B cell (primary cell): ENCODE measurements at places on chromosomes 1 and 21. TPM values are rescaled to one million over a fixed set of nuclear protein-coding genes. Genes with fewer than 3 reads are reported as not detected.
A peak's percentile ranks its signal among the peaks of the same experiment; 100 is the strongest.

GRCh38 chr1:3368711-3369445 lies 85.6 kb upstream of the ARHGEF16 start:
- no peaks in the 10 kb centered on the region for H3K36me3 ChIP-seq
- no peaks in the 10 kb centered on the region for H3K27me3 ChIP-seq
- H3K4me3 ChIP-seq, result no peak overlapping the region
- H3K27ac ChIP-seq, result no peak overlapping the region
- DNase-seq, result no peak

DNA sequence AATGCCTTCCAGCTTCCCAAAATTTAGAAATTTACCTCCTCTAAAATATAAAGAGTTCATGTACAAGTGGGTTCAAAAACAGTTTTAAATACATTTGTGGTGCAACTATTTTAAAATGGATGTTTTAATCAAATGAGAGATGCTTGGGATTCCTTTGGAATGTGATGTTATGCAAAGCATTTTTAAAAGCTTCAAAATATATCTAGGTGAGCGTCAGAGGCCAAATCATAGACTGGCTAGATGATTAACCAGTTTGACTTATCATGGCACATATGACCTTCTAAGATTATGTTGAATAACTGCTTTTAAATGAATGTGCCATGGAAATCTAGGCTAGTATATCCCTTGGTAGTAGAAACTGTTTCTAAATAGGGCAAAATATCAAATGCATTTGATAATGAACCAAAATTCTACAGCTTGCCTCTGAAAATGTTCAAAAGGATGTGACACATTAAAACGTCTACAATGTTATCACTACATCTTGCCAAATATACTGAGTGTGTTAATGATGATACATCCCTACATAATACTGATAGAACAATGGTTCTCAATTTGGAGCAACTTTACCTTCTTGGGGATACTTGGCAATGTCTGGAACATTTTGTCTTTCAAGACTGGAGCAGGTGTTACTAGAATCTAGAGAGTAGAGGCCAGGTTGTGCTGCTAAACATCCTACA lies 650.9 kb upstream of the ADGRL2 start:
- H3K4me1 ChIP-seq, result no peaks in the 10 kb centered on the region
- H3K27ac ChIP-seq, result no peak overlapping the region
- H3K4me3 ChIP-seq, result no peak overlapping the region

GRCh38 chr1:67579623-67580394 lies 105.2 kb upstream of the GADD45A start:
- no peak for DNase-seq
- no peaks in the 10 kb centered on the region for H3K36me3 ChIP-seq
- no peak overlapping the region for H3K4me3 ChIP-seq
- H3K4me1 ChIP-seq, result no peaks in the 10 kb centered on the region

DNA sequence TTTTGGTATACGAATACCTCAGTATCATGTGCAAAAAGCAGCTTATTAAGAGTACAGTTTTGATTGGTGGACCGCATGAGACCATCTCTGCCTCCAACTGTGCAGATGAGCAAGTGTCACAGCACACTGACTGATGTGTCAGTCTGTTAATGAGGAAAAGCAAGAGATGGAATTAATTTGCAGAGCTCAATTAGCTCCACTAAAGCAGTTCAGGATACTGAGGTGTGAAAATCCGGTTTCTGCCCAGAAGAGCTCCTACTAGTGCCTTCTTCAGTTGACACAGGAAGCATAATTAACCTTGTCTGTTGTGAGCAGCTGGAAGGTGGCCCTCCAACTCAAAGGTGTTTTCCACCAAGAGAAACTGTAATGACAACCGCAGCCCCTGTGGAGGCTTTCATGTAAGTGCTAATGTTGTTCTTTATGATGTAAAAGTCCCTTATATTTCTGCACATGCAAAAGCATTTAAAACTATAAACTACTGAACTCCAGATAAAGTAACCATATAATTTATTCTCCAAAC lies 44.3 kb downstream of the PCNX2 start:
- no peak overlapping the region for H3K4me3 ChIP-seq
- H3K27ac ChIP-seq, result no peak overlapping the region
- DNase-seq, result no peak
- H3K27me3 ChIP-seq, result no peaks in the 10 kb centered on the region

DNA sequence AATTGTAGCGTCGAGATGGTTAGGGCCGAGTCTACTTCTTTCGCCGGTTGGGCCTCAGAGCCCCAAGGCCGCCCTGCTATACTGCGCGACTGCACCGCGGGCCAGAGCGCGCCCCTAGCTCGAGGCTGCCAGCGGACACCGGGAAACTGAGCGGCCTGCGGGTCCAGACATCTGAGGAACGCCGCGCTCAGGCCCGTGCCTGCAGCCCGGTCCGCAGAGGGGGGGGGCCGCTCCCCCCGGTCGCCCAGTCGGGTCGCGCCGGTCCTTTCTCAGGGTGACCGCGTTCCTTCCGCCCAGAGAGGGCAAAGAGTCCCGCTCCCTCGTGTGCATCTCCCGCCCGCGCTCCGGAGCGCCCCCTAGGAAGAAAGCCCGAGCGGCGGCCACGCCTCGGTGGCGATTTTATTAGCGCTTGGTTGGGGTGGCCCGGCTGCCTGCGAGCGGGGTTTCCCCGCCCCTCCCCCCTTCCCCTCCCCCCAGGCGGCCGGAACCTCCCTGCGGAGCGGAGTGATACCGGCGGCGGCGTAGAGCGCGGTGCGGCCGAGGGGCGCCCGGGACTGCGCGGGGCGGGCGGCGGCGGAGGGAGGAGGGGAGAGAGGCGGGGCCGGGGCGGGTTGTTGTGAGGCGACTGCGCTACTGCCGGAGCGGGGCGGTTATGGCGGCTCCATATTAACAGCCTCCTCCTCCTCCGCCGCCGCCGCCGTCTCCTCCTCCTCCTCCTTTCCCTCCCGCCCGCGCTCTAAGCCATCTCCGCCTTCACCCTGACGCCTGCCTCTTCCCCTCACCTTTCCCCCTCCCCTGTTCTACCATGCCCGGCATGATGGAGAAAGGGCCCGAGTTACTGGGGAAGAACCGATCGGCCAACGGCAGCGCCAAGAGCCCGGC lies at the start of gene RCOR3:
Gene RCOR3, plus strand, starts transcription at position 611 of the 882 bp plus-strand sequence. Its CDS starts 195 bp downstream, at position 806.
- H3K4me3 ChIP-seq, result peak within 1 kb of the TSS; percentile 93
- peak; percentile 93 for DNase-seq
- no peaks in the 10 kb centered on the region for H3K36me3 ChIP-seq
- peak within 1 kb of the TSS; percentile 88 for H3K27ac ChIP-seq
- peaks cover 11% of the 10 kb centered on the region for H3K4me1 ChIP-seq

DNA sequence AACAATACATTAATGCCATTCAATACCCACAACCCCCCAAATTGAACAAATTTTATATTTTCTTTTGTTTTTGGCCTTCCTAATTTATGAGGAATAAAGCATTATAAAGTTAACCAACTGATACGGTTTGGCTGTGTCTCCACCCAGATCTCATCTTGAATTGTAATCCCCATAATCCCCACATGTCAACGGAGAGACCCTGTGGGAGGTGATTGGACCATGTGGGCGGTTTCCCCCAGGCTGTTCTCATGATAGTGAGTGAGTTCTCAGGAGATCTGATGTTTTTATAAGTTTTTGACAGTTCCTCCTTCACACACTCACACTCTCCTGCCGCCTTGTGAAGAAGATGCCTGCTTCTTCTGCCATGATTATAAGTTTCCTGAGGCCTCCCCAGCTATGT lies 6.4 kb upstream of the MCOLN3 start:
- peaks cover 5% of the 10 kb centered on the region for H3K27me3 ChIP-seq
- H3K36me3 ChIP-seq, result no peaks in the 10 kb centered on the region
- H3K4me3 ChIP-seq, result no peak overlapping the region
- no peak for DNase-seq
- H3K27ac ChIP-seq, result no peak overlapping the region

DNA sequence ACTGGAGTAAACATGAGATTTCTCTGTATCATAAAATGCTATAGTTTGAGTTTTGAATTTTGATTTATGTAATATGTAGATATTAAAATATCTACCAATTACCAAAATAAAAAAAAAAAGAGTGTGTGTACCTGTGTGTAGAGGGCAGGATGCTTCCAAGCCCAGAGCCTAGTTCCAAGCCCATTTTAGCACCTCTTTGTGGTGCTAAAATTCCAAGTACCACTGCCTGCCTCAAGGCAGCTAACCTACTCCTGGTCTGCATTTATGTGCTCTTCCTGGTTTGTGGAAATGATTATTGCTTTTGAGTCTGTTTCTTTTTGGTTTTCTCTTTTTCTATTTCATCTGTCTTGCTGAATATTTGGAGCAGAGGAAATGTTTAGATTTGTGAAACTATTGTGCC lies 8.7 kb upstream of the POU2F1 start:
- DNase-seq, result no peak
- no peak overlapping the region for H3K4me3 ChIP-seq
- H3K36me3 ChIP-seq, result no peaks in the 10 kb centered on the region
- H3K4me1 ChIP-seq, result no peaks in the 10 kb centered on the region
- H3K27me3 ChIP-seq, result no peaks in the 10 kb centered on the region
- H3K27ac ChIP-seq, result no peak overlapping the region

- H3K4me1 ChIP-seq, result peaks cover 28% of the 10 kb centered on the region
- DNase-seq, result no peak
- no peaks in the 10 kb centered on the region for H3K36me3 ChIP-seq
- peak overlapping the region; percentile 87 for H3K4me3 ChIP-seq
- H3K27ac ChIP-seq, result peak overlapping the region; percentile 97
Observed at GRCh38 chr1:62437273-62437940, 558 bp downstream of the USP1 start.

- H3K36me3 ChIP-seq, result no peaks in the 10 kb centered on the region
- DNase-seq, result no peak
- H3K27ac ChIP-seq, result no peak overlapping the region
- no peaks in the 10 kb centered on the region for H3K27me3 ChIP-seq
Observed at GRCh38 chr1:33517596-33518250, 45.3 kb downstream of the ZSCAN20 start.

GRCh38 chr21:35281956-35282355 lies 232.9 kb upstream of the RUNX1 start:
- DNase-seq, result no peak
- no peaks in the 10 kb centered on the region for H3K4me1 ChIP-seq
- H3K36me3 ChIP-seq, result no peaks in the 10 kb centered on the region
- H3K4me3 ChIP-seq, result no peak overlapping the region

GRCh38 chr21:25938658-25939395 lies 204.1 kb downstream of the GABPA start:
- no peaks in the 10 kb centered on the region for H3K27me3 ChIP-seq
- H3K36me3 ChIP-seq, result no peaks in the 10 kb centered on the region

GRCh38 chr1:91610789-91611188 lies 110.1 kb downstream of the CDC7 start:
- H3K4me3 ChIP-seq, result no peak overlapping the region
- no peak overlapping the region for H3K27ac ChIP-seq
- H3K4me1 ChIP-seq, result no peaks in the 10 kb centered on the region
- no peaks in the 10 kb centered on the region for H3K27me3 ChIP-seq
- no peak for DNase-seq

GRCh38 chr1:203899869-203900714 lies 38.7 kb downstream of the SNRPE start:
- H3K27ac ChIP-seq, result no peak overlapping the region
- H3K36me3 ChIP-seq, result no peaks in the 10 kb centered on the region
- H3K4me3 ChIP-seq, result no peak overlapping the region
- H3K4me1 ChIP-seq, result no peaks in the 10 kb centered on the region
- no peaks in the 10 kb centered on the region for H3K27me3 ChIP-seq
- no peak for DNase-seq

- no peaks in the 10 kb centered on the region for H3K27me3 ChIP-seq
- no peak overlapping the region for H3K4me3 ChIP-seq
- no peaks in the 10 kb centered on the region for H3K4me1 ChIP-seq
- no peak overlapping the region for H3K27ac ChIP-seq
- DNase-seq, result no peak
Observed at GRCh38 chr1:176829261-176829660, 335.3 kb downstream of the ASTN1 start.

SPRR1A gene
- total RNA-seq, result not detected in 2 replicates

GSTM2 gene
- total RNA-seq, result 42.9 and 43.3 TPM in 2 replicates
